ENCODE measurements at places on chromosomes 11 and 22.

DNA sequence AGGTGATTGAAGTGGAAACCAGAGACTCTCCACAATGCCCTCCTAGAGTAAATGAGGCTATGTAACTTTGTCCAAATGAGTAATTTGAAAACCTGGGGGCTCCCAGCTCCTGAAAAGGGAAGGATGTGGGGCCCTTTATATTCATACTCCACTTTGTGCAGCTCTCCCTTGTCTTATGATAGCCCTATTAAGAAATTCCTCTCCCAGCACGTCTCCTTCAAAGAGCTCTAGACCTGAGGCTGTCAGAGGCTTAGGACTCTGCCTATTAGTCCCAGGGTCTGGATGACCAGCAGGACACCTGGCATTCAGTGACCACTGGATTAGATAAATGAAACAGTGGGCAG is 2.1 kb downstream of the SLC43A1 start:
- no peak for DNase-seq

- DNase-seq: no peak
Measured at GRCh38 chr22:42814215-42814614, 42.9 kb downstream of the ARFGAP3 start.

GRCh38 chr11:106904826-106905225 is 113.5 kb downstream of the GUCY1A2 start:
- no peak for DNase-seq

GRCh38 chr11:126546191-126546590 is 190.7 kb downstream of the ST3GAL4 start:
- no peak for DNase-seq

- DNase-seq: no peak
Measured at GRCh38 chr11:103898065-103898464, 138.4 kb upstream of the DDI1 start.
